ENCODE measurements at places on chromosomes 6 and 20.

DNA sequence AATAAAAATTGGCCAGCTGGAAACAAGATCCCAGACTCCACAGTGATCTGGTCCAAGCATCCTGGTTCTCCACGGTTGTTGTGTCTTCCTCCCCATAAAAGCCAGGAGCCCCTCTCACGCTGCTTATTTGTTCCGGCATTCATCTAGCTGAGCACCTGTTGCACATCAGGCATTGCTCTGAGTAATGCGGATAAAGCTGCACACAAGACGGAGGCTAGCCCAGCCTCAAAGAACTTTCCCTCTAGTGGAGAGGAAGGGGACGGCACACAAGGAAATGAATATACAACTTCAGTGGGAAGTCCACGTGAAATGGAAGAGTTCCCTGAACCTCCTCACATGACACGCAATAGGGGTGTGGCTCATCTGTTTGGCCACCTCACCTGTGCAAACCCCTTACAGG, 30.3 kb upstream of the NXT1 start:
- no peak for DNase-seq

- DNase-seq = no peak
These were observed 62.0 kb downstream of the VGLL2 start for GRCh38 chr6:117327149-117328004.

DNA sequence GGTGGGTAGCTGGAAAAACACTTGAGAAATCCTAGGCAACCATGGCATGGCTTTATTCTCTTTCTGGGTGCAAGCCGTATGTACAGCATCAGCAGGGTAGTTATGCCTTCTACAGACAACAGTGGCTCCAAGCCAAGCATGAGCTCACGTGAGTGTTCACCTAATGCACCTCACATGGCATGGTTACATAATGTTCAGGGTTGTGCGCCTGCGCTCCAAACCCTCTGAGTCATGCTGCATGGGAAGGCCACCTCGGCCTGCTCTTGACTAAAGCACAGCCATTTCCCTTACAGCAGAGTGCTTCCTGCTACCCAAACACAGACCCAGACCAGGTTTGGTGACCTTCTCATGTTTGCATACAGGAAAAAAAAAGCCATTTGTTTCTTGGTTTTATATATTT, 96.2 kb downstream of the VIP start:
- DNase-seq = no peak

DNA sequence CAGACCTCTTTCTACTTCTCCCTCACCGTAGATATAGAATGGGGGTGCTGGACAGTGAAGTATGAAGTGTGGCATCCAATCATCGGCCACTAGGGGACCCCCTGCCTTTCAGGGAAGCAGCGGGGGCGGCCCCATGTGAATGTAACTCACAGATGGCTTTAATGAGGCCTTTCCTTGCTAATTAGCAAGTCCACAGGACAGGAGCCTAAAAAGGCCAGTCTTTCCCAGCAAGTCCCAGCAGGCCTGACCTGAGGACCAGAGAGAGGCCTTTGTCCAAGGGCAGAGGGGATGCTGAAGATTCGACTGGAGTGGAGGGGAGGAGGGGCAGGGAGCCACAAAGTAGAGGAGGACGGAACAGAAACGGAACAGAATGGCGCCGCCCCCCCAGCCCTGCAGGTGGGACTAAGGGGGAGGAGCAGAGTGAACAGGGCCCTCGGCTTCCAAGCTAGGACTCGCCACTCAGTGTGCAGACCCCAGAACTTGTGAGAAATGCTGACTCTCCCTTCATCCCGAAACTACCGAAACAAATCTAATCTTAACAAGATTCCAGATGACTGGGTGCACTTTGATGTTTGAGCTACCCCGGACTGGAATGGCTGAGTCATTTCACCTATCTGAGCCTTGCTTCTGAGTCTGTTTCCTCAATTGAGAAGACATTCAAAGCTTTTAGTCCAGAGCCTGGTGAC, 5.8 kb downstream of the C6orf132 start:
- DNase-seq = peak; percentile 82

DNA sequence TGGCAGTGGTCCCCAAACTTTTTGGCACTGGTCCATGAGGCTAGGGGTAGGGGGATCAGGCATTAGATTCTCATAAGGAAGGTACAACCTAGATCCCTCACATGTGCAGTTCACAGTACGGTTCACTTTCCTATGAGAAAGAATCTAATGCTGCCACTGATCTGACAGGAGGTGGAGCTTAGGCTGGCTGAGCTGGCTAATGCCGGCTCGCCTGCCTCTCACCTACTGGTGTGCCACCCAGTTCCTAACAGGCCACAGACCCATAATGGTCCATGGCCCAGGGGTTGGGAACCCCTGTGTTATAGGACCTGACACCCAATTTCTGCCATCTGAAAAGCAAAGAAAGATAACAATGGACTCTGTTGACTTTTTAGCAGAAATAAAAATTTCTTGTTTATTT, 199.6 kb downstream of the GMPR start:
- DNase-seq = no peak

GRCh38 chr6:17066610-17067009, 35.2 kb upstream of the STMND1 start:
- peak; percentile 10 for DNase-seq

DNA sequence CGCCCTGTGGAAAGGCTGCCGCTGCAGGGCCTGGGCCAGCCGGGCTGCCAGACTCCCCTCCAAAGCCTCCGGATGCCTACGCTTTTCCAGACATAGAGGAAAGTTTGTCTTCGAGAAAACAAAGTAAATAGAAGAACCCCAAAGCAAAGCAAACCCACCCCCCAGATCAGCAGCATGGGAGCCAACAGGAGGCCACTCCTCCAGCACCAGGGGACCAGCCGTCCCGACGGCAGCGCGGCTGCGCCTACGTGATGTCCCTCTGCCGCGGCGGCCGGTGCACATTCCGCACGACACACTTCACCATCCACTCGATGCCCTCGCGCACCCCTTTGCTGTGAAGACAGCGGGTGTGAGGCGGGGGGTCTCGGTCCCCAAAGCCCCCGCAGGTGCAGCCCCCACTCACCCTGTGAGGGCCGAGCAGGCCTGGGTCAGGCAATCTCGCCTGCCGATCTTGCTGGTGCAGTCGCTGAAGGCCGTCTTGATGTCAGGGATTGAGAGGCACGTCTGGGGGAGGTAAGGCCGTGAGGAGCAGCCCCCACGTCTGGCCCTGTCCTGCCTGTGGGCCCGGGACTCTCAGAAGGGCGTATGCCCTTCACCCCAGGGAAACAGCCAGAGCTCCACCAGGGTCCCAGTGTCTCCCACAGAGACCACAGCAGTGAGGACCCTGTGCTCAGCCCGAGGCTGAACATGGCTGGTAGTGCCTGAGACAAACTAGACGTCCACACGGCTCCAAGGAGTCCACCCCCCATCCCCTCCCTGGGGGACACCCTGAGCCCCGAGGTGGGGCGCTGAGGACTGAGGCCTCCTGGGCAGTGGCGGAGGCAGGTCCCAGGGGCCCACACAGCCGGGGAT, 4.0 kb downstream of the TNFRSF6B start:
- no peak for DNase-seq

- DNase-seq = no peak
These were observed 457.1 kb downstream of the HACE1 start for GRCh38 chr6:104402572-104402971.

DNA sequence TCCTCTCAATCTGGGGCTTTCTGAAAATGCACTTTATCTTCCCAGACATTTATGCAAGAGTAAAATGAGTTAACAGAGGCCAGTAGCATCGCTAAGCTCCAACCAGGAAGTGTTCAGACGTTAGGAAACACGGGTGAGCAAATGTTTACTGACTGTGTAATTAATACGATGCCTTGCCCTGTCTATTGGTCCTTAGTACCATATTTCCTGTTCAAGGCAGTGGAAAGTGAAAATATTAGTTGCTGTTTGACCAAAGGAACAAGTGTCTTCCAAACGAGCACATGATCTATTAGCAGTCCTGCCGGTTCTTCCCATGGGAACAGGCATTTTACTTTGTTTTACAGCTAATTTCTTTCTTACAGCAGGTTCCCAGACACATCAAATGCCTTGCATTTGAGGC, 311.1 kb upstream of the JAG1 start:
- no peak for DNase-seq

GRCh38 chr6:35076997-35077712, 64.0 kb downstream of the TCP11 start:
- DNase-seq = no peak

GRCh38 chr6:154887051-154887450, 108.1 kb upstream of the TIAM2 start:
- no peak for DNase-seq

- DNase-seq = peak; percentile 43
These were observed 927 bp downstream of the IL20RA start for GRCh38 chr6:137043710-137044365.

DNA sequence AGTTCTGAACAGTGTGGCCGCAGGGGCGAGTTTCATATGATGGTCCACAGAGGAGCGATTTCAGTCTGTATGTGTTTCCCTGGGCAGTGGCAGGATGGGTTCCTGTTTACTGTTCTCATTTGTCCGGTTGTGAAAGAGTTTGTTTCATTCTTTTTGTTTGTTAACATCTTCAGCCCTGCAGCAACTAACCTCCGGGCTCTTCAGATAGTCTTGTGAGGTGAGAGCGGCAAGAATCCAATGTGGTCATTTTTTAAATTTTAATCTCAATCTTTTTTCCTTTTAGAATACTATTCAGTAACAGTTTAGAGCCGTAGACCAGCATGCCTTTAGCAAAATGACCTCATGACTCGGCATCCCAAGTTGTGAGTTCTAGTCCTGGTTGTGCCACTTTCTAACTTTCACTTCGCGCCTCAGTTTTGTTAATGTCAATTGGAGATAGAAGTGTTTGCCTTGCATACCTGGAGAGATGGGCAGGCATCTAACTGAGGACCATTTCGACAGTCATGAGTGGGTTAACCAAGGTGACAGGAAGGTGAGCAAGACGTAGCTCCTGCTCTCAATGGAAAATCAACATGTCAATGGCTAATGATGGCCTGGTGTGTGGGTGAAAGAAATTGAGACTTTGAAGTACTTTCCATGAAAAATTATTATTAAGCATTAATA, 38.5 kb upstream of the PXDC1 start:
- no peak for DNase-seq

DNA sequence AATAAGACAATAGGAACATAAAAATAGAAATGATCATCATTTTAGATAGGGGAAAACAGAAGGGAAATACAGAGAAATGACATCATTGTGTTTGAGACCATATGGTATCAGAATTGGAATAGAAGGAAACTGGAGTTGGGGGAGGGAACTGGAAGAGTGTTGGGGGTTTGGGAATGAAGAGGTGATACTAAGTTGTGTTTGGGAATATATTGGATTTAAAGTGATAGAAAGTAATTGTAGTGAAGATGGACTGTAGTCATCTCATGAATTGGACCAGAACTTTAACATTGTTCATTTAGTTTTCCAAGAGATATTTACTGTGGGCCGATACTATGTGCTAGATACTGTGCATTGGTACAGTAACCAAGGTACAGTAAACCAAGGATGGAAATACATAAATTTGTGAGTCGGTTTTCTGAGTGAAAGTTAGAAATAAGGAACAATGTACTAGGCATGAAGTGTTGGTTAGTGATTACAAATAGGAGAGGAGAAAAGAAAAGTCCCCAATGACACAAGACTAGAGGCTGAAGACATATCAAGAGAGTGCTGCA, 32.3 kb downstream of the KCNQ5 start:
- DNase-seq = peak; percentile 14

DNA sequence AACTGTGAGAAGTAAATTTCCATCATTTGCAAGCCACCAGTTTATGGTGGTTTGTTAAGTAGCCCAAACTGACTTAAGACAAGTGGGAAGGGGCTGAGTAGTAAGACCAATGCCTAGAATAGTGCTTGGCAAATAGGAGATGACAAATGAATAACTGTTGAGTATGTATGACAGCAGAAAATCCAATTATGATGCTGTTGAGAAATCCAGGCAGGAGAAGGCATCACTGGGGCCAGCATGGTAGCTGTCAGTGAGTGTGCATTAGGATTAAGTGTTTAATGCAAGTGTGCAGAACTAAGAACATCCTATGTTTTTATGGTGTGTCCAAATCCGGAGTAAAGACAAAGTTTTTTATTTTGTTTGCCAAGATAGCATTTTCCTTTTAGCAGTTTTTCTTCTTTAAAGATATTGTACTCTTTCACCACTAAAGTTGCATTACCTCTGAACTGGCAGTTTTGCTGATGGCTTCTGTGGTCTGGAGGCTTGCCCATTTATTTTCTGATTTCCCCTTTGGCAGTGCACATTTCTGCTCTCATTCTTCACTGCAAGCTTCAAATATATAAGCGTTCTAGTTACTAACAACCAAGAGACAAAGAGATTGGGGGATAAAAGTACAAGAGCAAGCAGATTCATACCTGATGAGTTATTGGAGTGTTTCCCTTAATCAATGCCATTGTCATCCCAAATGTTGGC, 289.7 kb downstream of the KCNQ5 start:
- no peak for DNase-seq

GRCh38 chr6:138310294-138310693, 67.4 kb upstream of the SMIM28 start:
- no peak for DNase-seq

GRCh38 chr6:45327956-45328522, at the start of gene RUNX2:
Gene RUNX2 (plus strand): TSS chr6:45328330. CDS start chr6:45328727, 397 bp downstream.
- DNase-seq = no peak

- DNase-seq = no peak
These were observed 188.2 kb upstream of the PRND start for GRCh38 chr20:4533368-4534133.

DNA sequence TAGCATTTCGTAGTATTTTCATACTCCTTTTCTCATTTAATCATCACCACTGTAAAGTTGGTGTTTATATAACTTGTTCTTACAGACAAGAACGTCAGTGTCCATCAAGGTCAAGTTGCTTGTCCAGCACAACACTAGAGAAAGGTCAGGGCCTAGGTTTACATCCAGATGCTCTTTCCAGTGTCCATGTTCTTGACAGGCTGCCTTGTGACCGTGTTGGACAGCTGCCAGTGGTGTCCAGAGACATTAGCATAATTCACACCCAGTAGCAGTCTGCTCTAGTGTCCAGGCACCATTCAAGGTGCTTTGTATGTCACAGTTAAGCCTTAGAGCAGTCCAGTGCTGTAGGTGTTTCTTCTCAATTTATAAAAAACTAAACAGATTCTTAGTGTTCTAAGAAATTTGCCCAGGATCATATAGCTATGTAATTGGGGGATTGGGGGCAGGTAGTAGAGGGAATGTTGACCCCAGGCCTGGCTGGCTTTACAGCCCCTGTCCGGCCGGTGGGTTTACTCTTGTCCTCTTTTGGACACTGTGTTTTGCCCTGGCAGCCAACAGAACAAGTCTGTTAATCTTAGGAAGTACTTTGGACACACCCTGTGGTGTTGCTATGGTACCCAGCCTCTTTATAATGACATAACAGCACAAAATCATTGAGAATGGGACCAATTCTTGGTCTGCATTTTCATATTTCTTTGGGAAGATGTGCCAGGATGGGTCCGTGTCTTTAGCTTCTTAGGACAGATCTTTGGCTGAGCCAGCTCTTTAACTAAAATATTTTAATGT, 8.0 kb downstream of the STK35 start:
- DNase-seq = no peak
